ENCODE measurements at places on chromosomes 2 and 18.
A peak's percentile ranks its signal among the peaks of the same experiment; 100 is the strongest.

DNA sequence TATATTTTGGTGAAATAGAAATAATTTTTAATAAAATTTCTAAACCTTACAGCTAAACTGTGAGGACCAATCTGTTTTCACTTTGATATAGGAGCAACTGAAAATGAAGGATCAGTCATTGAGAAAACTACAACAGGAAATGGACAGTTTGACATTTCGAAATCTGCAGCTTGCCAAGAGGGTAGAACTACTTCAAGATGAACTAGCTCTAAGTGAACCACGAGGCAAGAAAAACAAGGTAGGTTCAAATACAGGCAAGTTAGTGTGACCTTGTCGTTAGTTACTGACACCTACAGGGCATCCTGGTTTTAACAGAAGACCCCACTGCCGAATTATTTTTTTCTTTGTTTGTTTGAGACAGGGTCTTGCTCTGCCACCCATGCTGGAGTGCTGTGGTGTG lies 75.5 kb upstream of the STON1 start:
- no peak for DNase-seq

GRCh38 chr2:152571048-152571766 lies 146.1 kb downstream of the PRPF40A start:
- no peak for DNase-seq

DNA sequence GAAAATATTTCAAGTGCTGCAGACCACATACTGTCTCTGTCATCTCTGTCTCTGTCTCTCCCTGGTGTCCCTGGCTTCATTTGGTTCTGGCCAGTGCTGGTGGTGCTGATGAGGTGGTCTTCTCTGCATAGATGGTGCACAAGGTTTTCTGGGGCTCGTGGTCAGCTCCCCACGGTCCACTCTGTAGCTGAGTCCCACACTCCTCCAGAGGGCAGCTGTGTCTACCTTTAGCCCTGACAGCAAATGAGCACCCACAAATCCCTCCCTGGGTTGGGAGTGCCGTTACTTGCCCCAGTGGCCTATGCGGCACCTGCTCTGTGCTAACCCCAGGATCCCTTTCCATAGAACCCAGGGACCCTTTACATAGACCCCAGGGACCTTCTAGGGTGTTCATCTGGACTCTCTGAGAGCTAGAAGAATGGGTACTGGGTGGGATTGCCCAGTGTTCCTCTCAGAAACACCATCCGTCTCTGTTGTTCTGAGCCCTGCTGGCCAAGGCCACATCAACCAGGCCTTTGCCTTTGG lies 129.3 kb downstream of the CAPN13 start:
- no peak for DNase-seq

- DNase-seq: no peak
Observed at GRCh38 chr2:216340280-216340631, 32.0 kb downstream of the MARCHF4 start.

- DNase-seq: peak; percentile 18
Observed at GRCh38 chr18:35949090-35949489, 23.4 kb upstream of the RMP24 start.

- DNase-seq: no peak
Observed at GRCh38 chr2:156472686-156473085, 36.5 kb downstream of the GPD2 start.

GRCh38 chr2:178870703-178871102 lies 63.5 kb upstream of the TTN start:
- no peak for DNase-seq

GRCh38 chr2:97798416-97798815 lies 85.0 kb downstream of the ZAP70 start:
- no peak for DNase-seq

- no peak for DNase-seq
Observed at GRCh38 chr2:133644846-133645245, 76.6 kb upstream of the NCKAP5 start.

DNA sequence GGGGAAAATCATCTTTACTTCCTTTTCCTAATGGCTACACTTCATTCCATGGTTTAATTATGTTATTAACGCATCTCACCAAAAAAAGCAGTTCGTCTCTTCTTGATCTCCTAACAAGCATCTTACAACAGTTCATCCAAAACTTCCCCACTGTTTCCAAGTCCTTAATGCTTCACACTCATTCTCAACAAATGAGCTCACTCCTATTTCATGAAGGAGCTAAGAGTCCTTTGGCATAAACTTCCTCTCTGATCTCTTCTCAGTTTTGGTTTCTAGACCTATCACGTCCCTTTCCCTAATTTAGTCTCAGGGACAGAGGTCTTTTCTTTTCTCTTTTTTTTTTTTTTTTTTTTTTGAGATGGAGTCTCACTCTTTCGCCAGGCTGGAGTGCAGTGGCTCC lies 205.9 kb upstream of the SLC39A10 start:
- no peak for DNase-seq

DNA sequence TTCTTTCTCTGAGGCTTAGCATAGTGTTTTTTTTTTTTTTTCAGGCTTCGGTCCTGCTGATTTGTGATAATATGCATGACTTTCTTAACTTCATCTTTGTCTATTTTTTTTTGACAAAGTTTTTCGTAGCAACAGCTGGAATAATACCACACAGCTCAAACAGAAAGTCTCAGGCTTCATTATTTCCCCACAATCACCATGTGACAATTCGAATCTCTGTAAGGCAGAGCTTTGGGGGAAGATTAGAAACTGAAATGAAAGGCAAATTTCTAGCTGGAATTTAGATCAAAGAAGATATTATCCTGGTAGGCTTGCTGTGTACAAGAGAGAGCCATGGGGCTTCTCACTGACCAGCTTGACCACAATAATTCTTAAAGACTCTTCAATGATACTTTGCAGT lies 12.2 kb upstream of the CD28 start:
- DNase-seq: no peak

GRCh38 chr18:48683197-48683596 lies 144.4 kb downstream of the CTIF start:
- DNase-seq: no peak

- no peak for DNase-seq
Observed at GRCh38 chr18:7877609-7878008, 310.5 kb downstream of the PTPRM start.

- no peak for DNase-seq
Observed at GRCh38 chr2:164651361-164651760, 30.1 kb upstream of the GRB14 start.

DNA sequence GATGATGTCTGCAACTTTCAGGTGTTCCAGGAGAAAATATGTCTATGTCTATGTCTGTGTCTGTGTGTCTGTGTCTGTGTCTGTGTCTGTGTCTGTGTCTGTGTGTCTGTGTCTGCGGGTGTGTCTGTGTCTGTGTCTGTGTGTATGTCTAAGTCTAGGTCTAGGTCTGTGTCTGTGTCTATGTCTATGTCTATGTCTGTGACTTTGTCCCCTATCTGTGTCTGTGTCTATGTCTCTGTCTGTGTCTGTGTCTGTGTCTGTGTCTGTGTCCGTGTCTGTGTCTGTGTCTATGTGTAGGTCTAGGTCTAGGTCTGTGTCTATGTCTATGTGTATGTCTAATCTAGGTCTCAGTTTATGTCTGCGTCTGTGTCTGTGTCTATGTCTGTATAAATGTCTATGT lies 10.5 kb downstream of the IL1R2 start:
- DNase-seq: no peak

DNA sequence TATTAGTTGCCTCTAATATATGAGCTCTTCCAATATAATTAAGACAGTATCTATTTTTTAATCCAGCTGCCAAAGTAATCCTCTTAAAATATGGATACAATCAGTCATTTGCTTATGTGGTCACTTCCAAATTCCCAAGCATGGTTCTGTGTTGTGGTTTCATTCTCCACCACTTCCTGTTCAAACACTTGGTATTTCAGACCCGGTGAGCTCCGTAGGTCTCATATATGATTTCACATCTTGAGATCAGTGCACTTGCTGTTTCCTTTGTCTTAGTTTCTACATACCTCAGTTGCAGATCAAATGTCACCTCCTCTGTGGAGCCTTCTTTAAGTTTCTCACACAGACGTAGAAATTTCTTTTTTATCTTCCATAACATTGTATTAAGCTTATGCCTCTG lies 254.2 kb downstream of the KCNS3 start:
- no peak for DNase-seq

DNA sequence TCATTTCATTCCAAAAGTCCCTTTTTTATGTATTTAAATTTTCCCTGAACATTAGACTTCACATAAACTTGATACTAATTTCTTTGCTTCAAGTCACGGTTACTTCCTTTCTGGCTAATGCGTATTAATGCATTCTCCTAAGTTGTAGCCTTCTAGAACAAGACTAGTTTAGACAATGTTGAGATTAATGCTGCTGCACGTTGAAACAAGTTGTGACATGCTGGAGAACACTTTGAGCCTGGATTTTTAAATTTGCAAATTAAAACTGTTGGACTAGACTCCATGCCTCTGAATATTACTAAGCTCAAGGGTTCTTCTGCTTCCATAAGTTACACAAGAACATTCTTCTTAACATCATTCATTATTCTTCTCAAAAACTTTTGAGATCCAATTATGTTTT lies 29.1 kb downstream of the ID2 start:
- no peak for DNase-seq

DNA sequence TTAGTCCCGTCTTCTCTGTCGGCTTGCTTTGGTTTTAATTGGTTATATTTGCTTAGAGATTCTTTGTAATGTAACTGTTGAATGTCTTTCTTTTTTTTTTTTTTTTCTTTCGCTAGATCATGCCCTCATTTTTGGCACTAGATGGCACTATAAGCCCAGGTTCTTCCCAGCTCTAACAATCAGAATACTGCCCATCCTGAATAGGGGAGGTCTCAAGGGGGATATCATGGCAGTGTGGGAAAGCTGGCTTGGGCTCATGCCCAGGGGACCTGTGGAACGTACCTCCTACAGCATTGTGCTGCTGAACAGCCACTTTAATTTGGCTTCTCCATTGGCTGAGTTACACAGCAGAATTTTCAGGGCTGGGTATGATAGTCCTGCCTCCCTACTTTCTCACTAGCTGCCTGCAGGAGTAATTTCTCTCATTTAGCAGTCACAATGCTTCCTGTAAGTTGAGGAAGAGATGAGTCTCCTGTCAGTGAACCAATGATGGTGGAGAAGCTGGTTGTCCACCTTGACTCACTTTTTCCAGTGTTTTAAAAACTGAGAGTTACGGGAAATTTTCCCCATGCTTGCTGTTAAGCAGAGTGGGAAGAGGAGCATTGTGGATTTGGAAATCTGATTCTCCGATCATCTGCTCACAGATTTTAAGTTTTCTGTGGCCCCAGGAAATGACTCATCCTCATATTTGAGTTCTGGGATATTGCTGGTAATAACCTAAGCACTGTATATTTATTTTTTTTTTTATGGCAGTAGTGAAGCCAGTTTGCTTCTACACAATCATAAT lies 47.2 kb downstream of the RAD51AP2 start:
- peak; percentile 44 for DNase-seq

DNA sequence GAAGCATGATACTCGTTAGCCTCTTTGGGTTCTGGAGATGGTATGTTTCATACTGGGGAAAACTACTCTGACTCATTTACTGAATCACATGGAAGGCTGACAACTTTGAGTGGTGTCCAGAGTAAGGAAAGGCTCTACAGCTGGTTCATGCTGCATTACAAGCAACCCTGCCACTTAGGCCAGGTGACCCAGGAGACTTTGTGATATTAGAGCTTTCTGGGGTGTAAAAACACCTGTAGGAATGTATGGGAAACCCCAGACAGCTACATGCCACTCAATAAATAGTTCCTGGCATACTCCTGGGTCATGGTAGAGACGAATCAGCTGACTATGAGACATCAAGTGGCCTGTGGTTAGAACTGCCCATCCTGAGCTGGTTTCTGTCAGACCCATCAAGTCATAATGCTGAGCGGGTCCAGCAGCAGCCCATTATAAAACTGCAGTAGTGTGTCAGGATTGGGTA lies 21.3 kb upstream of the TCF7L1 start:
- DNase-seq: no peak

- DNase-seq: no peak
Observed at GRCh38 chr2:168156661-168157060, 90.7 kb downstream of the STK39 start.

GRCh38 chr18:34493566-34494358 lies 216.3 kb upstream of the DTNA start:
- no peak for DNase-seq

GRCh38 chr2:241774419-241775222 lies 2.0 kb upstream of the GAL3ST2 start:
- no peak for DNase-seq

DNA sequence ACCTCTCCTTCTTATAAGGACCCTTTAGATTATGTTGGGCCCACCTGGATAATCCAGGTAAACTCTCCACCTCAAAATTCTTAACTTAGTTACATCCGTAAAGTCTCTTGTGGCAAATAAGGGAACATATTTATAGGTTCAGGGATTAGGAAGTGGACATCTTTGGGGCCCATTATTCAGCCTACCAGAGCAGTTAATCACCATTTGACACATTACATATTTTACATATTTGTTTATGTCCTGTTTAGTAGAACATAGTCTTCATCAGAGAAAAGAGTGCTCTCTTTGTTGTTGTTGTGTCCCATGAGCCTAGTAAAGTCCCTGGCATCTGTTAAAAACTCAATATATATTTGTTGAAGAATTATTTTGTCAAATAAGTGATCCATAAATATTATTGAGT lies 134.0 kb upstream of the SPATS2L start:
- no peak for DNase-seq
